Aortic smooth muscle cell (primary cell): ENCODE measurements at places on chromosomes 4 and X. TPM values are rescaled to one million over a fixed set of nuclear protein-coding genes. Genes with fewer than 3 reads are reported as not detected.

Gene VCX3B
- total RNA-seq, result not detected in 2 replicates

Gene S100G
- total RNA-seq, result not detected in 2 replicates

Gene CENPVL2
- not detected in 2 replicates for total RNA-seq

Gene P2RY4
- total RNA-seq, result 0.19 TPM in 1 of 2 replicates, not detected in the other

Gene TRIM60
- not detected in 2 replicates for total RNA-seq

Gene MAD2L1
- 11.8 and 20.3 TPM in 2 replicates for total RNA-seq
